ENCODE measurements at places on chromosomes 12 and 14.
A peak's percentile ranks its signal among the peaks of the same experiment; 100 is the strongest.

- DNase-seq, result no peak
These were observed 27.0 kb downstream of the HPD start for GRCh38 chr12:121831571-121832245.

GRCh38 chr12:47366157-47366556 is 286.4 kb upstream of the AMIGO2 start:
- DNase-seq, result no peak

GRCh38 chr14:20478894-20479293 is 9.7 kb downstream of the PNP start:
- DNase-seq, result no peak

DNA sequence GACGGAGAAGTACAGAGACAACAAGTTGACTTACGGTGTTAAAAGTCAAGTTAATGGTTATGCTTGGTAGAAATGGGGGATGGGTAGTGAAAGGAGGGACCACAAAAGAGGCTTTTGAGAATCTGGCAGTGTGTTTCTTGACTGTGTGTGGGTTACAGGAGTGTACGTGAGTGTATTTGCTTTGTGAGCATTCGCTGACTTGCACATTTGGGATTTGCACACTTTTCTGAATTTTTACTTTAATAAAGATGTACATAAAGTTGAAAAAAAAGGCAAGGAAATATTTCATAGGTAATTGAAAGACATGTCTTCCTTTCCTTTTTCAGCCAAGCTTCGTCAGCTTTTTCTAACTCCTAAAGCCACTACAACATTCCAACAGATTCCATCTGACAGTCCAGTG is 28.6 kb upstream of the CCDC91 start:
- DNase-seq, result no peak

DNA sequence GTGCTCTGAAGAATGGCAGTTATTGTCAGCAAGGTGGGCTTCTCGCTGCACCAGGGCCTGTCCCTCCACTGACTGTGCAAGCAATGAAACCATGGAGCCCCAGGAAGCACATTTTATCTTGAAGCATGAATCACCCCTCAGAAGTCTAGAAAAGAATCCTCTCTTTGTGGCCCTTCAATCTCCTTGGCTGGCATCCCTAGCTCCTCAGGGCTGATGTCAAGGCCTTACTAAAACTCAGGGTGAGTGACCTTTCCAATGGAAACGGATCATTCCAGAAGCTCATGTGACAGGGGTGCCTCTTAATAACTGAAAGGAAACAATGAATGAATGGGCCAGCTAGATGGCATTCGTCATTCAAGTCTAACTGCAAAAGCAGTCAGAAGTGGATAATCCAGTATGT is 22.3 kb upstream of the PLEKHH1 start:
- no peak for DNase-seq

DNA sequence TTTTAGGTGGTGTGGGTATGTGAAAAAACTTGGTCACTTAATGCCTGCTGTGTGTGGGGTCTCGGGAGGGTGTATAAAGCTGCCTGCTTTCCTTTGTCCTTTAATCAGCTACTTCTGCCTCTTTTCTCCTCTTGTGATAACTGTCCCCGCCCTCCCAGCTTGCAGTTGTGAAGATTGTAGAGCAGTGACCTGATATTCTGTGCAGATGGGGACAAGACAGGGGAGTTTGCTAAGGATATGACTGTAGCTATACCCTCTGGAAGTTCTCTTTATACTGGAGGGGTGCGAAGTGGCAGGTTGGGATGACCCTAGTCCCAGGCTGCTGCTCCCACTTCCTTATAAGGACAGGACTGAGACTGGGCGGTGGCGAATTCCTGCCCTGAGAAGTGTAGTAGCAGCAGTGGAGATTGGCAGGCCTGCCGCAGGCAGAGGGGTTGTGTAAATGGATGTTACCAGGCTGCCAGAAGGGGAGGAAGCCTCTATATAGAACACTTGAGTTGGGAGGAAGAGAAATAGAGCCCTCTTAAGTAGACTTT is 835 bp downstream of the MYL6 start:
- DNase-seq, result peak; percentile 32

- no peak for DNase-seq
These were observed 8.3 kb downstream of the C3AR1 start for GRCh38 chr12:8057839-8058238.

DNA sequence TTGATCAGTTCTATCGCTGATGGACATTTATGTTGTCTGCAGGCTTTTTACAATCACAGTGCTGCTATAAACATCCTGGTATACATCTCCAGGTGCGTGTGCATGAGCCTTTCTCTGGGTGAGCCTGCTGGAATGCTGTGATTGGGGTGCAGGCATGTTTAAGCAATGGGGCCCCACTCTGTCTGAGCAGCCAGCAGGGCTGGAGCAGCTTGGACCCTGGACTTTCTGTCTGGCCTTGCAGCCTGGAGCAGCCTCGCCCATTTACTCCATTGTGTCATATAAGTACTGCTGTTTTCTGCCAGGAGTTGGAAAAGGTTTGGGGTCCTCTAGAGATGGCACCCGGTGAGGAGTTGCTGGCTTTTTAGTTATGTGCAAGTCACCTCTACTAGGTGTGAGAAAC is 199.0 kb downstream of the KIF26A start:
- DNase-seq, result no peak

- no peak for DNase-seq
These were observed 11.7 kb downstream of the TTC7B start for GRCh38 chr14:90804292-90805083.

GRCh38 chr12:74538491-74539258 is 1.0 kb downstream of the ATXN7L3B start:
- DNase-seq, result no peak

GRCh38 chr12:91492648-91493047 is 310.0 kb upstream of the DCN start:
- no peak for DNase-seq

- DNase-seq, result no peak
These were observed 152.2 kb upstream of the CNOT2 start for GRCh38 chr12:70091021-70091521.

- no peak for DNase-seq
These were observed 236.1 kb upstream of the PLEKHG7 start for GRCh38 chr12:92466391-92467305.

GRCh38 chr12:116595186-116595585 is 36.0 kb downstream of the MAP1LC3B2 start:
- DNase-seq, result no peak

- no peak for DNase-seq
These were observed 50.5 kb upstream of the CEP83 start for GRCh38 chr12:94510128-94510527.

- DNase-seq, result no peak
These were observed 183.3 kb downstream of the EFCAB11 start for GRCh38 chr14:89771251-89771650.

DNA sequence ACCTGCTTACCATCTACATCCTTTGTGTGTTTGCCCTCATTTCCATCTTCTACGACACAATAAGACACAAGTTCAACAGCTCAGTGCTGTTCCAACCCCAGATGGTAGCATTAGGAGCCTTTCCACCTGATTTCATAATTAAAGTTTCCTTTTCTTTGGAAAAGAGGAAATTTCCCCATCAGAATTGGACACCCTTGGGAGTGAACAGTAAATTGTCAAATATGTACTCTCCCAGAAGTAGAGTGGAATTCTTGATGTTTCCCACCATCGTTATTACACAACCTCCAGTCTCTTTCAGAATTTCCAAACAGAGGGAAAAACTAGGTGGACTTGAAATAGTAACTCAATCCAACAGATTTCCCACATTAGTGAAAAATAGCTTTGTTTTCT is 337.6 kb upstream of the OR4E1 start:
- DNase-seq, result no peak

DNA sequence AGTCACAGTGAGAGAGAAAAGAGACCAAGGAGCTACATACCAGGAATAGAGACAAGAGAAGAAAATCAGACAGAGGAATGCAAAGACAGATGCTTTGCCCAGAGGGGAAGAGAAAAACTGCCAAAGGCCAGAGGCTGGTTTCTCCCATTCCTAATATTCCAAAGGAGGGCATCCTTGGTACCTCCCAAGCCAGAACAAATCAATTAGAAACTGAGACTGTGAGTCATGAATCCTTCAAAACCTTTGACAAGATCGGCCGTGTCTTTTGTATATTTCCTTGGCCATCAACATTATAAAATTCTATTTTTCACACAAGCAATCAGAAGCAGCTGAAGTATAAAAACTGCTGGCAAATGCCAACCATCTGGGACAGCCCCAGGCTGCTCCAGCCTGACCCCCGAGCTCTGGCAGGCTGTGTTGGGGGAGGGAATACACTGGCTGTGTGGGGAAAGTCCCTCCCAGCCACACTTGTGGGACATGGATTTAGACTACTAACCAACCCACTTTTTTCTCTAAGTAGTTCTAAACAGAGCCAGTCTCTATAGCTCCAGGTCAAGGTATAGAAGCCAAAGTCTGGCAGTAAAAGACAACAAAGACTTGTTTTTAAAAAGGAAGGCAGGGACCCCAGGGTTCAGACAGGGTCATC is 13.7 kb downstream of the POMT2 start:
- no peak for DNase-seq

GRCh38 chr12:12790956-12791355 is 5.5 kb downstream of the APOLD1 start:
- no peak for DNase-seq

DNA sequence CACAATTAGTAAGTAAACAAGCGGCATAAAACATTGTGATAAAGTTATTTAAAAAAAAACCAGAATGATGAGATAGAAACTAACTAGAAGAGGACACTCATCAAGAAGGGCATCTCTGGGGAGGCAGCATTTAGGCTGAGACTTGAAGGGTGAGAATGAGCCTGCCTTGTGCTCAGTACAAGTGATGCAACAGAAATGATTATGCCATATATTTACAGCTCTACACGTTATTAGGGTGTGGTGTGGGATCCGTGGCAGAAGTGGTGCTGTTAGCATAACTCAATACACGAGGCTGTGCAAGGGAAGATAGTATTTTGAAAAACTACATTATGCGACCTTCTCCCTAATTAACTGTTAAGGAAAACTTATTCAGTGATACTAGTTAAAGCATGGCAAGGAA is 178.5 kb upstream of the ATF7IP start:
- no peak for DNase-seq

DNA sequence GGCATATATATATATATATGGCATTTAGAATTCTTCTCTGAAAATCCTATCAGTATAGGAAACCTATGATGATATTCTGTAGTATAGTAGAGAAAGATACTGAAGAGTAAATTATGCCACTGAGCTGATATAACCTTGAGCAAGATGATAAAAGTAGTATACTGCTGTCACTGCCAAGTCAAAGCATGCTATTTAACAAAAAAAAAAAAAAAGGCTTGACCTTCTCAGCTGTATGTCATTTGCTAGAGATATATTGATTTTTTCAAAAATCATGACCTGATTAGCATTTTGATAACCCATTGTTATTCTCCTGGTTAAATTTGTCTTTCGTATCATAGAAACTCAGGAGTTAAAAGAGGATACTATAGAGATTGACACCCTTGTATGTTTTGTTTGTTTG is 299.4 kb downstream of the ADAMTS20 start:
- DNase-seq, result no peak

- no peak for DNase-seq
These were observed 139.9 kb downstream of the GRIP1 start for GRCh38 chr12:66538970-66539369.

- DNase-seq, result no peak
These were observed 46.1 kb downstream of the CYP46A1 start for GRCh38 chr14:99729991-99730875.

- no peak for DNase-seq
These were observed 8.2 kb upstream of the CHURC1 start for GRCh38 chr14:64906022-64906421.

DNA sequence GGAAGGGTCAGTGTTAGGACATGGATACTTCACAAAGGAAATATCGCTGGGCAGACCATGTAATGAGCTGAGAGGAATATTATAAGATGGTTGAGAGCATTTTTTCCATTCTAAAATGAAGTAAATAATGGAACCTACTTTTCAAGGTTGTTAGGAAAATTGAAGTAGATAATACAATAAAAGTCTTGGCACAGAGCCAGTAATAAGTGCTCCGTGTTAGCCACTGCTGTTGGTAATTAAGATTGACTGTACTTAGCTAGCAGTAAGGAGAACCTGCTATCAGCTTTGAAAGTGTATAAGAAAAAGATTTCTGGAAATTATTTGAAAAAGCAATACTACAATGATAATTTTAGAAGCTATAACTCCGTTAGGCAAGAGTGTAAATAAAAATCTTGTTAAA is 77.6 kb downstream of the SCAF11 start:
- DNase-seq, result no peak

- no peak for DNase-seq
These were observed 172.4 kb downstream of the PHETA1 start for GRCh38 chr12:111196532-111196931.

DNA sequence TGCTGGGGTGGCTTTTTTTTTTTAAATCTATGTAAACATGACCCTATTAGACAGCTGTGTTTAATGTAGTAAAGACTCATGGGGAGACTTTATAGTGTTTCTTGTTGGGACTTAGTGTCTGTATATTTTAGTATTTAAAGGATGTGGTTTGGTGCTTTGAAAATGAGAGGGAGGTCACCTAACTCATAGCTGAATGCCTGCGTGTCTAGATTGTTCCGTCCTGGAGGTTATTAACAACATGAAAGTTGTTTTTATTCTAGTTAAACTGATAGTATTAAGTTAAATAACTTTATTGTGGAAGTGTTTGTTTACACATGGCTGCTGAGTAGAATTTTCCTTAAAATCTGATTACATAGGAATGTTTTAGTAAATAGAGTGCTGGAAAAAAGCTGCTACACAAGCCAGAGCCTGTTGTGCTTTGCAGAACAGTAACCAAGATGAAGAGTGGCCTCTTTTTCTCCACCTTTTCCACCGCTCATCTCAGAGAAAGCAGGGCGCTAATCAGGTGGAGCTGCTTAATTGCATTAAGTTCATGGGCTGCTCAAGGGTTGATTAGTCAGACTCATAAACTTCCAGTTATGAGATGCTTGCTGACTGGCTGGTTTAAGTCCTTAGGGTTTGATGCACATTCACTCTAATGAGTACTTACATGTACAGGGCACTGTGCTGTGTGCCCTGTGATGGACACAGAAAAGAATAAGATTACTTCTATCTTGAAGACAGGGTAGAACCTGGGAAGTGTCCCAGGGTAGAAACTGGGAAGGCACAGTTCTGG is 62.7 kb downstream of the FBXO34 start:
- no peak for DNase-seq

DNA sequence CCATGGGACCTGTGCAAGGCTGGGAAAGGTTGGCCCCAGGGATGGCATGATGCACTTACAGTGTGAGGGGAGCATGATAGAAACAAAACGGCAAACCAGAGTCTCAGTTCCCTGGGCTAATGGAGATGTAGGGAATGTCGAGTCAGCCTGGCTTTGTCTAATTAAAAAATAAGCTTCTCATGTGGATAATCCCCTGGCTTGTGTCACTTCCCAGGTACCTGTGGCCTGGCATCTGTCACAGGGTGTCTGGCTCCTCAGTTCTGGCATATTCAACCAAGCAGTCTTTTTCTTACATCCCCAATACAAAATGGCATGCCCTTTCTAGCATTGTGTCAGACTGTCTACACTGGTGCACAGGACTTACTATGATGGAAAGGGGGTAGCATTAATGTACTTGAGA is 261.4 kb downstream of the GRIN2B start:
- no peak for DNase-seq

- DNase-seq, result no peak
These were observed 243.0 kb upstream of the TMTC1 start for GRCh38 chr12:30026621-30027234.

DNA sequence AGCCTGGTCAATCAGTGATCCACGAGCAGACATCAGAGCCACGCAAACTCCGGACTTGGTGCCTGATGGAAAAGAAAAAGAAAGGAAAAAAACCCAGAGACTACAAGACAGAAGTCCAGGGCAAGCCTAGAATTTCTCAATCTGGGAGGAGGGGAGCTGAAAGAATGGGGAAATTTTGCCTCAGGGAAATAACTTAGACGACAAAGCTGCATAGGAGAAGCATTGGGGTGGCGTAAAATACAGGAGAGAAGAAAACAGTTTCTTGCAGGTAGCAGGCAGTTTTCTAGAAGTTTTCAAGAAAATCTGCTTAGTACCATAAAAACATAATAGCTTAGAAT is 2.6 kb upstream of the SLC11A2 start:
- no peak for DNase-seq

Measured in esophagus squamous epithelium (tissue), 5 donors.